Fibroblast of skin of left biceps (primary cell): ENCODE measurements at places on chromosomes 1 and 21.

GRCh38 chr21:33022489-33022827, 3.3 kb upstream of the OLIG2 start:
- no peak for DNase-seq

- DNase-seq = no peak
Observed at GRCh38 chr1:12573015-12573825, 44.8 kb downstream of the DHRS3 start.

DNA sequence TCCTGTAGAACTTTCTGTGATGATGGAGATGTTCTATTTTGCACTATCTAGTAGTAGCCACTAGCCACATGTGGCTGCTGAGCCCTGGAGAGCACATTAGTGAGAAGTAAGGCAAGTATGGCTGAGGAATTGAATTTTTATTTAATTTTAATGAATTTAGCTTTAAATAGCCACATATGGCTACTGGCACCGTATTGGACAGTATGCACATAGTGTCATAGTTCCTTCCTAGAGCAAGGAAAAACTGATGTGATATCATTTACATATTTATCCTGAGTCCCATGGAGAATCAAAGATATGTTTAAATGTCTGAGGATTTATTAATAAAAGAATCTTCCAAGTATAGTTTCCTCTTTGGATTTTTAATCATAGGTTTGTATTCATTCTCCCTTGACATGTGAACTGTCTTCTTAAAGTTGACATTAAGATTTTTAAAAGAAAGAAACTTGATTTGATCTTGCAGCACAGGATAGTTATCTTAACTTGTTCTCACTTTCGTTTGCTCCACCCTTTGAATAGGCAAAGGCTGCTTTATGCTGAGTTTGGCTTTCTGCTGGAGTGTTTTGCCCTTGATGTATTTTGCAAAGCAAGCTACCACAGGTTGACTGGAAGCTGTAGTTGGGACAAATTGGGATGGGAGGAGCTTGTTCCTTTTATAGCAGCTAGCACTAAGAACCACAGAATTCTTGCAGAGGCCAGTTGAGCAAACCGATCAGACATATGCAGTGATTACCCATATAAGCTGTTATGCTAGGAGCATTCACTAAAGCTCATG, 129.7 kb downstream of the VPS13D start:
- DNase-seq = no peak

GRCh38 chr1:181179279-181179986, 90.9 kb downstream of the IER5 start:
- DNase-seq = no peak

DNA sequence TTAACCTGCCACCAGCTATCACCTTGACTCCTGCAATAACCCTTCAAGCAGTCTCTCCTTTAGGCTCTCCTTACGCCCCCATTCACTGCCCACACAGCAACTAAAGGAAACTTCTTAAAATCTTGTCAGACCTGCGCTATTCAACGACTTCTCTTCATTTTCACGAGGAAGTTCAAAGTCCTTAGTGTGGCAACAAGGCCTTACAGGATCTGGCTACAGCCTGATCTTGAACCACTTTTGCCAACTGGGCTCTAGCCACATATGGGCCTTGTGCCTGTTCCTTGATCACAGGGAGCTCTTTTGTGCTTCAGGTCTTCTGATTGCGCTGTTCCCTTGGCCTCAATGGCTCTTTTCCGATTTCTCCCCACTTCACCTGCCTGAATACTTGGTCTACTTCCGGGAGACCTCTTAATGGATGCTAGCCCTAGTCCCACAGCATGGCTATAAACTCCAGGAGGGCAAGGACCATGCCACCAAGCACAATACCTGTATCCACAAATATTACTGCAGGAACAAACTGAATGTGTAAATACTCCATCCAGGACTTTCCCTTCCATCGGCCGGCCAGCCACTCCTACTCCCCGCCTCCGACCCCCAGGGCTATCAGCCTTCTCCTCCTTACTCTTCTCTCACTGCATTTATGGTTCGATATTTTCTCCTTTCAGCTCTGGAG, 2.3 kb upstream of the CTNNBIP1 start:
- DNase-seq = no peak

DNA sequence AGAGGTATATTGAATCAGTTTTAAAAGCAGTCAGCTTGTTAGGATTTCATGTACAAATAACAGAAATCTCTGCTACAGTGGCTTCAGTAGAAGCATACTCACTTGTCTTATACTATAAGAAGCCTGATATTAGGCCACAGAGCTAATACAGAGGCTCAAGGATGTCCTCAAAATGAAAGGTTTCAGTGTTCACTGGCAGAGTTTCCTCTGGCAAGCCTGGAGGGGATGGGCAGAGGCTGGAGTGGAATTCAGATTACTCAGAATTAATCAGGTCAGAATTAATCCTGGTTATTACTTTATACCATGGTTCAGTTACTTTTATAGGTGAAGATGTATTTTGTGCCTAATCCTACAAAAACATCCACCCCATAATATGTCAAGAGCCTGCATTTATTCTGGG, 520.5 kb downstream of the USP25 start:
- no peak for DNase-seq

DNA sequence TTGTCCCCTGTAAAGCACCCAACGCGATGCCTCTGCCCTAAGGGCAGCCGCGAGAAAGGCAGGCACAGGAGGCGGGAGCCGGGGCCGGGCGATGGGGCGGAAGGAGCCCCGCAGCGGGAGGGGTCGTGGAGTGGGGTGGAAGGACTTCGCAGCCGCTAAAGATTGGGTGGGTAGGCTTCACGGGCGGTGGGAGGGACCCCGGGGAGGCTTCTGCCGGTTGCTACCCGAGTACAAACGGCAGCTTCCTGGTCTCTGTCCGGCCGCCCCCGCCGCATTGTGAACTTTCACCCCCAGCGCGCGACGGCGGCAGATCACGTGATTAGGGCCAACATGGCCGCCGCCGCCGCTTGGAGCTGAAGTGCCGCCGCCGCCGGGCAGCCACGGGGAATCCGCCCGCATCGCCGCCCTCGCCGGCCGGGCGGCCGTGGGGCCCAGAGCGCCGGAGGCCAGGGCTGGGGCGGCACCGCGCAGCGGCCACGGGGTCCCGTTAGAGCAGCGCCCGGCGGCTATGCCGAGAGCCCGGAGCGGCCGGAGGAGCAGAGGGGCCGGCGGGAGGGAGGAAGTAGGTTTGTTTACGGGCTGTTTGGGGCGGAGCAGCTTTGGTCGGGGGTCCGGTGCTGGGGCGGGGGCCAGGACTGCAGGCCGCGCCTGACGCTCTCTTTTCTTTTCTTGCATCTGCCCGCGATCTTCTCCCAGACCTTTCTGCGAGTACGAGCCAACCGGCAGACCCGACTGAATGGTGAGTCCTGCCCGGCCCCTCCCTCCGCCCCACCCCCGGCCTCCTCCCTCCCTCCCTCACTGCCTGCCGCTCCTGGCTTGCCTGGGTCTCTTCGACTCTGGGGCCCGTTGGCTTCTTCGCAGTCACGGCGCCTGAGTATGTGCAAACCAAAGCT, 42.4 kb downstream of the TMEM53 start:
- peak; percentile 61 for DNase-seq

DNA sequence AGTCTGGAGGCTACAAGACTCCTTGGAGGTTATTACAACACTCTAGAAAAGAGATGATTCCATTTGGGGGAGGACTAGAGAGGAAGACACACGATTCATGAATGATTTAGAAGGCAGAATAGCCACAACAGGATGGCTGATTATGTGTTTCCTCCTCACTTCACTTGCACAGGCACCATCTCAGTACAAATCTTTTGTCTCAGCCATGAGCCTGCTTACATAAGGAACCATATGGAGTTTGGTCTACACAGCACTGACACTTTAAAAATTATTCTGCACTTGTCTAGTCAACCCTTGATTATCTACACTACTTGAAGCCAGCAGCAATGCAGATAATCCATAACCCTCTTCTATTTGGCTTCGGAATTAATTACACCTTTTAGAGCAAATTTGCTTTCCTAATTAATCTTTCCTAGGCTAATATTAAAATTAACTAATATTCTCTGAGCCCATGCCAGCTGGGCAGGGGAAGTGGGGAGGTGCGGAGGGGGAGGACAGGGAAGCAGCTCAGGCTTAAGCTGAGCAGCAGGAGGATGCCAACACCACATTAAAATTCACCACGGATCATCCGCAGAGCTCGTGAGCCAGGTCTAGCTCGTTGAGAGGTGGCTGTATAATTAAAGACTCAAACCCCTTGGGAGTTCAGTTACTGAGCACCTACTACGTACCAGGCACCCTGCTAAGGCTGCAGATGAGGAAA, 3.2 kb upstream of the LEMD1 start:
- DNase-seq = no peak
